ENCODE measurements at places on chromosomes 2 and 18.

- DNase-seq = no peak
Measured at GRCh38 chr18:48555465-48555995, 16.7 kb downstream of the CTIF start.

DNA sequence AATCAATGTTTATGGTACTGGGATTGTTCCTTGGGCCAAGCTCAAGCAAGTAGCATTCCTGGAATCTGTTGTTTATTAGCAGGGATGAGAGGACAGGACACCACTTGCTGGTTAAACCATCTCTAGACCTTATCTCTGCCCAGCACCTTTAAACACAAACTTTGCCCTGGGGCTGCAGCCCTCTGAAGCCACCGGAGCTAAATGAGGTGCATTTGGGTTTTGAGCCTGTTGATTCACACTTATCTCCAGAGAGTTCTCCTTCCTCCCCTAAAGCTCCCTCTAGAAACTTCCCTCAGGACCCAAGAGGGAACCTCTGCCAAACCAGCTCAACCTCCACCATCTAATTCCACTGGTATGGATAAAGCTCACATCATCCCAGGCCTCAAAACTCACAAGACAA, 94.8 kb upstream of the EPAS1 start:
- no peak for DNase-seq

- peak; percentile 65 for DNase-seq
Measured at GRCh38 chr18:46916551-46917107, 678 bp downstream of the PIAS2 start.

- DNase-seq = no peak
Measured at GRCh38 chr2:219722276-219722879, 94.9 kb downstream of the SLC4A3 start.

DNA sequence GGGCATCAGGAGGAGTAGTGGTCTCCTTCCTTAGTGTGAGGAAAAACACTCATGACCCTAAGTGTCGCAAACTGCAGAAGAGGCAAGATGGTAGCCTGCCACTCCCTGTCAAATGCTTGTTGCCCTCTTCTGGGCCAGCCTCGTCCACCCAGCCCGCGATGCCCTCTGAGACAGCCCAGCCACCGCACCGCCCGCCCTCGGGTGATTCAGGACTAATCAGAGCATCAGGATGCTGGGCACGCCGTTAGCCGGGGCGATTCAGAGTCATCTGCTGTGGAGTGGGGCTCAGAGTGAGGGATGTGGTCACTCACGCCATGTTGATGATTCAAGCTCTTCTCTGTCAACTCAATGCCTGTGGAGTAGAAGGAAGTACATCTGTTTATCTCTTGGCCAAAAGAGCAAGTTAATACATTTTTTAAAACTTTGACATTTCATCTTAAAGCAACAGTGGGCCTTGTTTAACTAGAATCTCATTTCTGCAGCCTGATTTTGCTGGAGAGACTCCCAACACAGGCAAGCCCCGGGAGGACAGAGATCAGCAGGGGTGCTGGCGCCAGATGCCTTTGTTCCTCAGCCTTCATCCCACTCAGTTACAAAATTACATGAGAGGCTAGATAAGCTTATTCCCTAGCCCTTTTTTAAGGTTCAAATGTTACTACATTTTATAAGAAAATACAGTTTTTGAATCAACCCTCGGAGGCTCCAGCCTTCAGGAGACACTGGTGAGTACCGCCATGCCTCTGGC, 79.0 kb downstream of the TMEM18 start:
- DNase-seq = no peak

- no peak for DNase-seq
Measured at GRCh38 chr2:153595939-153596338, 117.4 kb upstream of the RPRM start.

DNA sequence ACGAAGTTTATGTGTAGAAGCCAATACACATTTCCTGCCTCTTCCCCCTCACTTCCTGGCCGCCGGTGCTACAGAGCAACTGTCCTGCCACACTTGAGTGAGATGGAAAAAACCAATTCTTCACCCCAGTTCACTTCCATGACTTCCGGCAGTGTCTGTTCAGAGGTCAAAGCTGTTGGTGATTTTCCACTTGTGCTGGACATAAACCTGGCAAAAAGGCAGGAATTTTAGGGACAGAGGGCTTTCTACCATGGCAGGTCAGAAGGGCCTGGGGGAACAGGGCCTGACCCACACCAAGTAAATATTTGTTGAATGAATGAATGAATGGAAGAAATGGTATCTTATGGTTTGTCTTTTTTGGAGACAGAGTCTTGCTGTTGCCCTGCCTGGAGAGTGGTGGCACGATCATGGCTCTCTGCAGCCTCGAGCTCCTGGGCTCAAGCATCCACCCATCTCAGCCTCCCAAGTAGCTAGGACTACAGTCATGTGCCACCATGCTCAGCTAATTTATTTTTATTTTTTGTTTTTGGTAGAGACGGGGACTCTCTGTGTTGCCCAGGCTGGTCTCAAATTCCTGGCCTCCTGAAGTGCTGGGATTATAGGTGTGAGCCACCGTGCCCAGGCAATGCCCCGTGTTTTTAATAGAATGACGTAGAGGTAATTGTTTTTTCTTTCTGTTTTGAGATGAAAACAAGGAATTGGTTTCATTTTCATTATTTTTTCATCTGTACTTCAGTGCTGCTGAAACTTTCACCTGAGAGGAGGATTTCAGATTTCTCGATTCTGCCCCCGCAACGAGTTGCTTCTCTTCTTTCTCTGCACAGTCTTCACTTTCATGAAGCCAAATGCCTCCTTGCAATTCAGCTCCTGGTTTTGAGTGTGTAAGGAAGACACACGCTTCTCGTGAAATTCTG, 48.0 kb upstream of the LPIN2 start:
- peak; percentile 43 for DNase-seq

- DNase-seq = peak; percentile 84
Measured at GRCh38 chr2:10079870-10080535, at the start of gene CYS1. Gene CYS1 (minus strand): TSS chr2:10080411. CDS start chr2:10080223, 188 bp downstream.

- no peak for DNase-seq
Measured at GRCh38 chr2:2107141-2107540, 223.9 kb downstream of the MYT1L start.

DNA sequence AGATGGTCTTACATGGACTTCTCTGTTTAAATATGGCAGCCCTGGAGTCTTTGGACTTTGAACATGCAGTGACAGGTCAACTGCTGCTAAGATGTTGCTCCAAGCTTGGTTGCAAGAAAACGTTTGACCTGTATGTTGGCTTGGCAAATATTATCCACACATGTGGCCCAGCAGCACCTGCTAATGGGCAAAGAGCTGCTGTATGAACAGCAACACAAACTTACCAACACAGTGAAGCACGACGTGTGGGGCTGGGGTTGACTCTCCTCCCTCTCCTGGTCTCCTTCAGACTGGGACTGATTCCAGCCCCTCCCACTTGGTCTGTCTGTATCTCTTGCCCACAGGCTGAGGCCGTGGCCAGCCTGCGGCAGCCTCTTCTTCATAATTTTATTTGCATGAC, 3.8 kb downstream of the KCNE4 start:
- DNase-seq = no peak

- DNase-seq = peak; percentile 25
Measured at GRCh38 chr2:240216167-240216566, 75.7 kb upstream of the OTOS start.

DNA sequence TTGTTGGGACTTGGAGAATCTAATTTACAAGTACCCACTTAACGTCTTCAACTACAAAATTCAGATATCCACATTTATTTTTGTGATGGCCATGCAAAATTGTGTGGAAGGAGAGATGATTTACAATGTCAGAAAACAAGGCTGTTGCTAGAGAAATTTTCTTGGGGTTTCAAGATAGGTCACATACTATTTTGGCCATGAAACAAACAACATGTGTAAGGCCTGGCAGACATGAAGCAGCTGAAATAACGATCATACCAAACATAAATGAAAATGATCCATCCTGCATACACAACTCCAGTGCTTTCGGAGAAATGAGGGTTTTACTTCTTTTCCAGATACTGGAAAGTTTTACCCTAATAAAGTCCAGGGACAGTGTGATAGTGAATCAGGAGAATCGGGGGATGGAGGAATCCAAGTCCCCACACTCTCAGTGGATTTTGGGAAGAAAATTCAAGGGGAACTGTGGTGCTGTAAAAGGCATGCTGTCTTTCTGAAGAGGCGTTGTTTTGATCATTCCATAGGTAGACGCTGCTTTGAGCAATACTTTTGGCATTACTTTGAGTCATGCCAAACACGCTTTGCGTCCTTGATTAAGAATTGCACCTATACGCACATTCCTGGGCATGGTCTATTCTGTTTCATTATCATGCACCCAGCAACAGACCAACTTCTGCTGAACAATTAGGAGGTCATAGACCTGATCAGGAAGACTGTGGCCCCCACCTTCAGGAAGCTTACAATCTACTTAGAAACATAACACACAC, 79.4 kb downstream of the POU3F3 start:
- no peak for DNase-seq

DNA sequence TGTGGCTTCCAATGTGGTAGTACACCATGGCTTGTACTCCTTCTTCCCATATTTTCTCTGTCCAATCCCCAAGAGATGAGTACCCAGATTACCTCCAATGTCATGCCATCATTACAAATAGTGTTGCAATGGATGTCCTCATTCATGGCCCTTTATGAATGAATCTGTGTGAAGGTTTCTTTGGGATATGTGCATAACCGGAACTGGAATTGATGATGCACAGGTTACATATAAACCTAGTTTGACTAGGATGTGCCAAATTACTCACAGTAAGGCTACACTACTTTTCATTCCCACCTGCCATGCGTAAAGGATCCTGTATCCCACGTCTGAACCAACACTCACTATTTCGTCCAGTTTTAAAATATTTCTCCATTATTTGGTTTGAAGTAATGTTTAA, 173.9 kb upstream of the CXCR4 start:
- no peak for DNase-seq

GRCh38 chr18:77960791-77961410, 711.3 kb downstream of the GALR1 start:
- DNase-seq = no peak

DNA sequence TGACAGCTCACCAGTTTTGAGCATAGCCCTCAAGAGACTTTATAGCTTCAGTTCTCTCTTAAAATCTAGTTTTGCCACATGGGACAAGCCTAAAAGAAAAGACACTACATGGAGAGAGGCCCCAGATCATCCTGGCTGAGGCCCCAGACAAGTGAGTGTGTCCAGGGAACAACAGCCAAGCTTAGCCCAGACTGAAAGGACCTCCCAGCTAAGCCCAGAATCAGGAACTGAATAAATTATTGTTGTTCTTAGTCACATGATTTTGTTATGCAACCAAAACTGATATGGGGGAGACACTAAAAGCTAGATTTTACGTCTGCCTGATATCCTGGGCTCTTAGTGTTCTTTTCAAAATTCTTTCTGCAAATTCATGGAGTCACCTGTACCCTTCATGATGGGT, 29.3 kb upstream of the LBH start:
- DNase-seq = no peak

DNA sequence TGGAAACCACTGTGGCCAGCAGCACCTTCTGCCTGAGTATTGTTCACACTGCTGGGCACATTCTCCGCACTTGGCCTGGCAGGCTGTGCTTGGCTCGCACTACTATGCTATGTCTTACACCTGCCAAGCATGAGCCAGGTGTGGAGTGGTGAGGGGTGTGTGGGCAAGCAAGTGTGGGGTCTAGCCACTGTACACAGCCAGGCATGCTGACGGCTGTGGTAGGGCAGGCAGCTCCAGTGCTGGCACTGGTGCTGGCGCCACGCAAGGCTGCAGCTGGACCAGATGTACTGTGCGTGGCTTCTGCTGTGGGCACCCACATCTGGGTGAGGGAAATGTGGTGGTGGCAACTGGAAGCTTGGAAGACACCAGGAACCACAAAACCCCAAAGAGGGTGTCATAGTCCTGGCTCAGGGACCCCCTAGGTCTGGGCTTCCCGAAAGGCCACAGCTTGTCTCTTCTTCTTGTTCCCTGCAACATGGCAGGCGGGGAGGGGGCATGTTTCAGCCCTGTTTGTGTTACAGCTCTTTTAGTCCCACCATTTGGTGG, 101.5 kb downstream of the ALMS1 start:
- DNase-seq = no peak

DNA sequence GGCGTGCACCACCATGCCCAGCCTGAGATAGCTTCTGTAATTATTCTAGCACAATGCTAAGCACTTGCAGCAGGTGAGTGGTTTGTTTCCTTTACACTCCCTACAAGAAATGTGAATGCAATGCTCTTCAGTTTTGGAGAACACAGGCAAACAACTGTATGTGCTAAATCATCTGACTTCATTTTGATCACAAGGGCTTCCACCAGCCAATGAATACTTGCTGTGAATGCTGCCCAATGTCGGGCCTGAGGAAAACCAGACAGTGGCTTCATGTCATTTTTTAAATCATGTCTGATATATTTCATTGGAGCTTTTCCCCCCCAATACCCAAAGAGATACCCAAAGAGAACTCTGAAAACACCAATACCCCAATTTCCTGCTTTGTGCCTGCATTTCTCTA, 155.6 kb upstream of the XPO1 start:
- no peak for DNase-seq

DNA sequence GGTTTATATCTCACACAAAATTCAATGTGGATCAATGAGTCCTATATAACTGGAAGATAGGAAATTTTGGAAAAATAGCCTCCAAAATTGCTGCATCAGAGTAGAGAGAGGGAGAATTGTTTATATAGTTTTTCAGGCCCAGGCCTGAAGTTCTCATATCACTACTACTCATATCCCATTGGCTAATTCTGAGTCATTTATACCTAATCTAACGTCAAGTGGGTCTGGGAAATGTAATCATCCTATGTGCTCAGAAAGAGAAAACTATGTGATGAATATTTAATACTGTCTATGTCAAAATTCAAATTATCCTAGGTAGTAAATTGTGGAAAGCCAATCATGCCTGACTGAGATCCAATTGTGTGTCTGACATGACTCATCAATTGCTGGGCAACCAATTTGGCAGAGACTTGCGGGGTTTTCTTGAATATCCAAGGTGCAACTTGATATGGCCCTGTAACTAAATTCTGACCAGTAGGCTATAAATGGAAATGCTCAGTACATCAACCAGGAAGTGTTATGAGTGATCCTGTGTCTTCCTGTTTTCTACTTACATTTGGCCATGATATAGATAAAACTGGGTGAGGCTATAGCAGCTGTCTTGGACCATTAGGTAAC, 744.4 kb downstream of the KCNJ3 start:
- no peak for DNase-seq

- DNase-seq = peak; percentile 62
Measured at GRCh38 chr2:74399785-74400184, 19.7 kb upstream of the DCTN1 start.

DNA sequence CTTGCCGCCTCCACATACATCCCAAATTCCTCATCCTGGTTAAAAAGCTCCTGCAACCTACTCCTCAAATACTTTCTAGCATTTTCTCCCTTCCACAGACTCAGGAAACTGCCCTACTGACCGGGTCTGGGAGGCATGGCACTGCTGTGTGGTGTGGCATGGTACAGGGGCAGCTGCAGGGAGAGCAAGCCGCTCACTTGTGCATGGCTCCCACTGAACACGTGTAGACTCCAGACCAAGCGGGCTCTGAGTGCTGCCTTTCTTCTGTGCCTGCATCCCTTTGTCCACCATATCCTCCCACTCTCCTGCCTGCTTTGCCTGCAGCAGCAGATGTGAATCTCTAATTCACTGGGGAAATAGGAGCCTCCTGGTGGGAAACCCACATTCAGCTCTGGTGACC, 72.2 kb downstream of the CCDC93 start:
- DNase-seq = no peak

GRCh38 chr2:46424937-46425336, 54.4 kb upstream of the TMEM247 start:
- DNase-seq = no peak

GRCh38 chr2:191578031-191578430, 99.9 kb upstream of the NABP1 start:
- no peak for DNase-seq
